Thoracic aorta endothelial cell (primary cell): ENCODE measurements at places on chromosomes 3 and 15. TPM values are rescaled to one million over a fixed set of nuclear protein-coding genes. Genes with fewer than 3 reads are reported as not detected.

GABRB3 gene
- 0.40 and 0.57 TPM in 2 replicates for total RNA-seq

FBXW12 gene
- not detected in 2 replicates for total RNA-seq

B3GNT5 gene
- total RNA-seq: 38.2 and 38.8 TPM in 2 replicates

HDC gene
- total RNA-seq: not detected in 2 replicates

IL16 gene
- 0.22 and 0.93 TPM in 2 replicates for total RNA-seq

KCNMB3 gene
- total RNA-seq: 1.5 and 1.6 TPM in 2 replicates

RPL32 gene
- total RNA-seq: 1,082 and 1,264 TPM in 2 replicates

TMEM108 gene
- total RNA-seq: 0.27 and 0.29 TPM in 2 replicates

PLSCR2 gene
- not detected in 2 replicates for total RNA-seq

C3orf22 gene
- total RNA-seq: not detected in 2 replicates

SPCS1 gene
- 90.3 and 99.0 TPM in 2 replicates for total RNA-seq

GOLGA6C gene
- total RNA-seq: not detected in 2 replicates

BFSP2 gene
- not detected in 2 replicates for total RNA-seq

SLC28A2 gene
- not detected in 2 replicates for total RNA-seq

RHOV gene
- total RNA-seq: not detected in 2 replicates

TMEM42 gene
- 7.2 and 8.1 TPM in 2 replicates for total RNA-seq

ADAMTS7 gene
- 7.2 and 18.9 TPM in 2 replicates for total RNA-seq

OR4F6 gene
- not detected in 2 replicates for total RNA-seq

TGM5 gene
- total RNA-seq: not detected in 2 replicates

PLA2G4E gene
- total RNA-seq: not detected in 2 replicates

SV2B gene
- total RNA-seq: not detected in 2 replicates

ZNF662 gene
- 1.1 and 2.4 TPM in 2 replicates for total RNA-seq

IGDCC3 gene
- not detected in 2 replicates for total RNA-seq

ZIC4 gene
- 0.40 TPM in 1 of 2 replicates, not detected in the other for total RNA-seq

ZNF620 gene
- 5.6 and 7.0 TPM in 2 replicates for total RNA-seq

FAM98B gene
- total RNA-seq: 19.7 and 24.1 TPM in 2 replicates

A4GNT gene
- total RNA-seq: not detected in 2 replicates

FAM131A gene
- 21.8 and 31.1 TPM in 2 replicates for total RNA-seq

LMOD3 gene
- total RNA-seq: not detected in 2 replicates

RASSF1 gene
- 14.6 and 17.0 TPM in 2 replicates for total RNA-seq

CHAC1 gene
- 3.7 and 5.1 TPM in 2 replicates for total RNA-seq

AGBL1 gene
- total RNA-seq: not detected in 2 replicates

SLC35G2 gene
- 21.9 and 27.5 TPM in 2 replicates for total RNA-seq

GDPGP1 gene
- total RNA-seq: 8.4 and 11.3 TPM in 2 replicates

GOLGA8G gene
- not detected in 2 replicates for total RNA-seq

PROS1 gene
- total RNA-seq: 14.6 and 15.6 TPM in 2 replicates

SLC24A5 gene
- 0.07 TPM in 1 of 2 replicates, not detected in the other for total RNA-seq

SUCNR1 gene
- not detected in 2 replicates for total RNA-seq

ATP13A4 gene
- not detected in 2 replicates for total RNA-seq

CSPG4 gene
- total RNA-seq: 0.07 and 0.13 TPM in 2 replicates

GOLGA8J gene
- not detected in 2 replicates for total RNA-seq

FAM174B gene
- 0.22 and 0.66 TPM in 2 replicates for total RNA-seq

THRB gene
- 0.13 and 0.93 TPM in 2 replicates for total RNA-seq

TUSC7 gene
- total RNA-seq: not detected in 2 replicates

MKRN3 gene
- total RNA-seq: 0.79 TPM in 1 of 2 replicates, not detected in the other

TOMM70 gene
- total RNA-seq: 63.8 and 68.9 TPM in 2 replicates

WDR93 gene
- total RNA-seq: 0.13 TPM in 1 of 2 replicates, not detected in the other

CCDC9B gene
- total RNA-seq: 25.6 and 32.7 TPM in 2 replicates

IQCH gene
- 2.4 and 2.9 TPM in 2 replicates for total RNA-seq

CKMT1A gene
- not detected in 2 replicates for total RNA-seq

NEK11 gene
- 2.4 and 4.1 TPM in 2 replicates for total RNA-seq
